ENCODE measurements at places on chromosomes 6 and 20.

DNA sequence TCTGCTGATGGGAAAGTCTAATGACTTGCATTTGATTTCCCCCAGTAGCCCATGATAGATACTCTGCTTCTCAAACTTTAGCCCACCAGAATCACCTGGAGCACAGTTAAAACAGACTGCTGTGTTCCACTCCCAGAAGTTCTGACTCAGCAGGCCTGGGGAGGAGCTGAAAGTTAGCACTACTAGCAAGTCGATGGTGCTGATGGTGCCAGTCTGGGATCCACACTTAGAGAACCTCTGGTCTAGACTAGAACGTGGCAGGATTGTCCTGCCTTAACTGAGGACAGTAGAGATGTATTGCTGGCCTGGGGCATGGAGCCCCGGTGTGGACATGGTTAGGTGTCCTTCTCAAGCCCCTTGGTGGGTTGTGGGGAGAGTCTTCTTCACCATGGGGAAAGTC, 8.7 kb downstream of the TOX2 start:
- no peak for DNase-seq

- DNase-seq, result no peak
Observed at GRCh38 chr6:7887278-7887991, 23.2 kb downstream of the TXNDC5 start.

GRCh38 chr6:144343701-144344428, 58.7 kb downstream of the UTRN start:
- no peak for DNase-seq

DNA sequence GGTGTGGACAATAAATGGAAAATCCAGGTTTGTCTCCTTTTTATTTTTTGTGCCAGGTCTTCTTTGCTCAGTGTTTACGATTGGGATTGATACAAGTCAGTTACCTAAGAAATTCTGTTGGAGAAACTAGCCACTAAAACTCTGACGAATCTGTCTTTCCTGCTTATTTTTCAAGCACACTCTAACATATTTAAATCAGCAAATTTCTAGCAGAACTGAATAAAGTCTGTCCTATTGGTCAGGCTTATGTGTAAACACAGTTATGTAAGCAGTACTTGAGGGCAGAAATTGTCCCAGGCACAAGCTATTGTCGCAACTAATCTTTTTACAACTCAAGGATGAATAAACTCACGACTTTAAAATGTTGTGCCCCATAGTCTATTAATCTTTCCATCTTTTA, 12.1 kb upstream of the EXOC2 start:
- no peak for DNase-seq

- DNase-seq, result no peak
Observed at GRCh38 chr6:106783640-106784566, 154.5 kb downstream of the QRSL1 start.

GRCh38 chr6:151071295-151071694, 168.5 kb upstream of the AKAP12 start:
- no peak for DNase-seq

GRCh38 chr20:1870792-1871550, 24.2 kb upstream of the SIRPA start:
- DNase-seq, result no peak

- no peak for DNase-seq
Observed at GRCh38 chr6:123022975-123023374, 26.9 kb downstream of the CLVS2 start.

GRCh38 chr6:34658605-34659265, 37.8 kb downstream of the ILRUN start:
- no peak for DNase-seq

GRCh38 chr20:9051508-9051907, 17.4 kb upstream of the PLCB4 start:
- DNase-seq, result no peak

DNA sequence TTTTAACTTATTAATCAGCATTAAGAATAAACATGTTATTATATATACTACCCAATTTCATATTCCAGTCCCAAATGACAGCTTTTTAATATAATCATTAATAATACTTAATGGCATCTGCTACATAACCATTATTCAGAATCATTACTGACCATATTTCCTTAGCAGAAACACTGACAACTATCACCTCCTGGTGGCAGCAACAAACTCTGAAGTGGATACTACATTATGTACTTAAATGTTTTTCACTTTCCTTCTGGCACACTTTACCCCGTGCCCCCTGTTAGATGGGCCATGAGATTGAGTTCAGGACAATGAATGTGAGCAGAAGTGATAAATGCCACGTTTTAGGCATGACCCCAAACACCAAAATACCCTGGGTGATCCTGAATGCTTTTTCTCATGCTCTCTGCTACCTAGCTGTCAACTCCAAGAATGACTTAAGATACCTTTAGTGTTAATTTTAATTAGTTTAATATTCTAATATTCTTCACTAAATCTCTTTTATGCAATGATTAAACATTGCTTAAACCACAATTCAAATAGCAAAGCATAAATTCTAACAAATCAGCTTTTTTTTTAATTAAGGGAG, 77.1 kb downstream of the LMBRD1 start:
- no peak for DNase-seq

DNA sequence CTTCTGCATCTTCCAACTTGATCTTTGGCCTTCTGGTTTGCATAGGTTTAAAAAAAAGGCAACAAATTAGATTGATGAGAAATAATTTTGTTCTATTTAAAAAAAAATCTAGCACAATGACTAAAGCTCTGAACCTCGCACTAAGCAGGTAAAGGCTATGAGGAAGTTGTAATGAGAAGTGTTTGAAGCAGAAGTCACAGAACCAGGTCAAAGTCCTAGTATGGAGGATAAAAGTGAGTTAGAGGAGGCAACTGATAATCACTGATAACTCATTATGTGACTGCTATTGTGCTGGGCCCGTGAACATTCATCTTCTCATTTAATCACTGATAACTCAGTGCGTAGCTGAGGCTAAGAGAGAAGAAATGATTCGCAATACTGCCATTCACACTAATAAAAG, 46.1 kb upstream of the GFRAL start:
- no peak for DNase-seq

DNA sequence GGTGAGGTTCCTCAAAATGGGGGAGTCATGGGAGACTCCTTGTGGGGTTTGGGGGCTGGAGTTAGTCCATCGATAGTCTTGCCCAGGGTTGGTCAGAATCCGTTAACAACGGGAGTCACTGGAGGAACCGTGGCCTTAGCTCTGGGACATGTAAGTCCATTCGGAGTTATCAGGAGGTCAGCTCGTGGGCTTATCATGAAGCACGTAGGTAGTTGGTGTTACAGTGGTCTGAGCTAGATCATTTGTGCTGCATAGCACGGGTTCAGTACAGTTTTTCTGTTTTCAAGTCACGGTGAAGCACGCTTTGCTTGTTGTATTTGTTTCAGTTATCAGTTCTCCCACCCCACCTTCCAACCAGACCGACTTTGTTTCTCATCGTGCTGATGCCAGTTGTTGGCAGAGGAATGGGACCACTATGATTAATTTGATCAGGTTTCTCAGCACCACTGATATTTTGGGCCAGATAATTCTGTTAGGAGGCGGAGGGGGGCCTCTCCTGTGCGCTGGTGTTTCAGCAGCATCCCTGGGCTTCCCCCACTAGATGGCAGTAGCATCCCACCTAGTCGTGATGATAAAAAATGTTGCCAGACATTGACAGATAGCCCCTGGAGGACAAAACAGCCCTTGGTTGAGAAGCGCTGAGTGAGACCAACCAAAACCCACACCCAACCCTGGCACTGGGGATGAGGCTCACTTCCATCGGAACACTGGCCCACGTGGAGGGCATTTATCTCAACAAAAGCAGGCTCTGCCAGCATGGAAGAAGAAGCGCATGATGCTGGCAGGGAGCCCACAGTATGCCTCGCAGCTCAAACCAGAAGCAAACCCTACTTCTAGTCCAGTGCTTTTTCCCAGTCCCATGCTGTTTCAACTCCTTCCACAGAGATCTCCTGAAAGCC, 2.2 kb upstream of the APMAP start:
- DNase-seq, result peak; percentile 81

DNA sequence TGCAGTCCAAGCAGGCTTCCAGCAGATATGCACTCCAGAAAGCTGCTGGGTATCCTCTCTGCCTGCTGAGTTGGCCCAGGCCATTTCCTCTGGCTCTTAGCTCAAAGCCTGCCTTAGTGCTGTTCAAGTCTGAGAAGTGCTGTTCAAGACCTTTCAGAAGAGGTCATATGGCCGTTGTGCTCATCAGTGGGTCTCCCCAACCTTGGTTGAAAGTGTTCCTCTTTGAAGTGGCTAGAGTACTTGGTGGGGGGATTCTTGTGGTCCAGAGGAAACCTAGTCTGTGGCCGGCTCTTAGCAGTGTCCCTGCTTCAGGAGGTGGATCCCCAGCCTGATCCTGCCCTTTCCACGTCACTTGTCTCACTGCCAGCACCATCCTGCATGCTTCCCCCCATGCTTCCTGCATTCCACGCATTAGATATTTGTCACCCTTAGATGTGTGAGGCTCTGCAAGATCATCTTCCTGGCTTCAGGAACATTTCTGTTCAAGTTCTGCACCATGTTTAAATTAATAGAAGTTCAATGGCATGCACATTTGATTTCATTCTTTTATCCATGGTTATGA, 105.0 kb downstream of the FIG4 start:
- no peak for DNase-seq

GRCh38 chr20:47173596-47174216, 182.8 kb downstream of the ZMYND8 start:
- no peak for DNase-seq

GRCh38 chr6:74181471-74181870, 485.5 kb downstream of the CD109 start:
- no peak for DNase-seq
